Esophagus muscularis mucosa (tissue), 4 donors: ENCODE measurements at places on chromosomes 12 and 14.

GRCh38 chr12:40566271-40566670, 126.0 kb upstream of the CNTN1 start:
- DNase-seq: no peak

- DNase-seq: no peak
Observed at GRCh38 chr12:39638178-39638577, 18.6 kb upstream of the ABCD2 start.

DNA sequence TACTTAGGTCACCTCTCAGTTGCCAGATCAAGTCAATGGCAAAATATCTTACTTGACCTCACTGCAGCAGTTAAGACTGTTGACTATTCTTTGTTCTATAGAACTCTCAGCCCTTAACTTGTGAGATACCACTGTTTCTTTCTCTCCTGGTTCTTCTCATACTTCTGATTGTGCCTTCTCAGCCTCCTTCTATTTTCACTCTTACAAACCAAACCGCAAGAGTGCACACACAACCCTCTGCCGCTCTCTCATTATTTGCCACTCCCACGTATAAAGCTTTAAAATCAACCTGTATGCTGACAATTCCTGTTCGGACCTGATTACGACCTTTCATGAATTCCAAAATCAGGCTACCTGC, 4.5 kb downstream of the E2F7 start:
- no peak for DNase-seq

- DNase-seq: no peak
Observed at GRCh38 chr12:65962921-65963861, 138.9 kb downstream of the HMGA2 start.

GRCh38 chr14:89420502-89420901, 3.5 kb upstream of the FOXN3 start:
- no peak for DNase-seq

DNA sequence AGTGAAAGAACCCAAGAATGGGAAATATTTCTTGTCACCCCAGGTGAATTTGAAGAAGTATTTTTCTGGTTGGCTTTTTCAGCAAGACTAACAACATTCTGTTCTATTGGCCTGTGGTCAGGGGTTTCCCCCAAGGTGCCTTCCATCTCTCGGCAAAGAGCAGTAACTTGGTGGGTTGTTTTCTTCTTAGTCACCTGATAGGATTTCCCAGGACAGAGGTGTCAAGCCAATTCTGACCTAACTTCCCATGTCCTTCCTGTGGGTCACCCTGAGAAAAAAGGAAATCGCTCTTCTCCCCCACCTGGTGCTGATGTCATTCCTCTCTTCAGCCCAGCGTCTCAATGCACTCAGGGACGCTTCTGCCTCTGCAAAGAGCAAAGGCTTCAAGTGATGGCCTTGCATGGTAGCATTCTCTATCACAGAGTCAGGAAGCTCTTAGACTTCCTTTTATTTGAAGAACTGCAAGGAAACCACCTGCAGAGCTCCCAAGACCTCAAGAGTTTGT, 16.1 kb upstream of the IFNG start:
- DNase-seq: no peak

- no peak for DNase-seq
Observed at GRCh38 chr12:110906083-110906482, 14.3 kb downstream of the MYL2 start.

- DNase-seq: no peak
Observed at GRCh38 chr12:104792570-104792969, 165.5 kb downstream of the SLC41A2 start.

- no peak for DNase-seq
Observed at GRCh38 chr12:48128800-48129199, 9.6 kb downstream of the PFKM start.
